ENCODE measurements at places on chromosomes 6 and 20.

DNA sequence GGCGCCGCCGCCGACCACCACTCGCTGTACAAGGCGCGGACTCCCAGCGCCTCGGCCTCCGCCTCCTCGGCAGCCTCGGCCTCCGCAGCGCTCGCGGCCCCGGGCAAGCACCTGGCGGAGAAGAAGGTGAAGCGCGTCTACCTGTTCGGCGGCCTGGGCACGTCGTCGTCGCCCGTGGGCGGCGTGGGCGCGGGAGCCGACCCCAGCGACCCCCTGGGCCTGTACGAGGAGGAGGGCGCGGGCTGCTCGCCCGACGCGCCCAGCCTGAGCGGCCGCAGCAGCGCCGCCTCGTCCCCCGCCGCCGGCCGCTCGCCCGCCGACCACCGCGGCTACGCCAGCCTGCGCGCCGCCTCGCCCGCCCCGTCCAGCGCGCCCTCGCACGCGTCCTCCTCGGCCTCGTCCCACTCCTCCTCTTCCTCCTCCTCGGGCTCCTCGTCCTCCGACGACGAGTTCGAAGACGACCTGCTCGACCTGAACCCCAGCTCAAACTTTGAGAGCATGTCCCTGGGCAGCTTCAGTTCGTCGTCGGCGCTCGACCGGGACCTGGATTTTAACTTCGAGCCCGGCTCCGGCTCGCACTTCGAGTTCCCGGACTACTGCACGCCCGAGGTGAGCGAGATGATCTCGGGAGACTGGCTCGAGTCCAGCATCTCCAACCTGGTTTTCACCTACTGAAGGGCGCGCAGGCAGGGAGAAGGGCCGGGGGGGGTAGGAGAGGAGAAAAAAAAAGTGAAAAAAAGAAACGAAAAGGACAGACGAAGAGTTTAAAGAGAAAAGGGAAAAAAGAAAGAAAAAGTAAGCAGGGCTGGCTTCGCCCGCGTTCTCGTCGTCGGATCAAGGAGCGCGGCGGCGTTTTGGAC, 2.0 kb downstream of the SOX4 start:
- DNase-seq, result peak; percentile 4

DNA sequence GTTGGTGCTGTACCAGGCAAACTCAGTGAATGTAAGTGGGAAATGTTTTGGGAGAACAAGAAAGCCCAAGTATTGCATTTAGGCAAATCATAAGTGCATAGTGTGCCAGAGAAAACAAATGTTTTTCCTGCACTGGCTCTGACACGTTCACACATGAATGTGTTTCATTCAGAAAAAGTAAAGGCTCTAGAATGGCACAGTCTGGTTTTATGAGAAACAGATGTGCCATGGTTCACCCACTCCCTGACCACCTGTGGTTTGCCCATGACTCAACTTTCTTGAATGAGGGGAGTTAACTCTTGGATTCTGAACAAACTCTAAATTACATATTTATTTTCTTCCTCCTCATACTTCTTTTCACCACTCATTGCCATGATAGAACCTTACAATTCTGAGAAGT, 126.9 kb downstream of the KCNQ5 start:
- no peak for DNase-seq

DNA sequence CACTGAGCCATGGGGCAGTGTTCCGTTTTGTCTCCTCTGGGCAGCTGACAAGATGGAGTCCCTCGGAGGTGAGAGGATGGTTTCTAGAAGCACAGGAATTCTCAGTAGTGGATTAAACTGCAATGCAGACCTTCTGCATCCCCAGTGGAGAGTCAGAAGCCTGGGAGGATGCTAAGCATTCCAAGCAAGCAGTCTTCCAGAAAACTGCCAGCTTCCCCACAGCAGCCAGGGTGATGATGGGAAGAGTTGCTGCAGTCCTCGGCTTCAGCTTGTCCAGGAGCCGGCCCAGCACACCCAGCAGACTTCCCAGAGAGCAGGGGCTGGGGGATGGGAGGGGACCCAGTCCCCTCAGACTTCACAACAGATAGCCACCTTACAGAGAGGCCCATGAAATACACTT, 163.6 kb downstream of the LY86 start:
- DNase-seq, result no peak

DNA sequence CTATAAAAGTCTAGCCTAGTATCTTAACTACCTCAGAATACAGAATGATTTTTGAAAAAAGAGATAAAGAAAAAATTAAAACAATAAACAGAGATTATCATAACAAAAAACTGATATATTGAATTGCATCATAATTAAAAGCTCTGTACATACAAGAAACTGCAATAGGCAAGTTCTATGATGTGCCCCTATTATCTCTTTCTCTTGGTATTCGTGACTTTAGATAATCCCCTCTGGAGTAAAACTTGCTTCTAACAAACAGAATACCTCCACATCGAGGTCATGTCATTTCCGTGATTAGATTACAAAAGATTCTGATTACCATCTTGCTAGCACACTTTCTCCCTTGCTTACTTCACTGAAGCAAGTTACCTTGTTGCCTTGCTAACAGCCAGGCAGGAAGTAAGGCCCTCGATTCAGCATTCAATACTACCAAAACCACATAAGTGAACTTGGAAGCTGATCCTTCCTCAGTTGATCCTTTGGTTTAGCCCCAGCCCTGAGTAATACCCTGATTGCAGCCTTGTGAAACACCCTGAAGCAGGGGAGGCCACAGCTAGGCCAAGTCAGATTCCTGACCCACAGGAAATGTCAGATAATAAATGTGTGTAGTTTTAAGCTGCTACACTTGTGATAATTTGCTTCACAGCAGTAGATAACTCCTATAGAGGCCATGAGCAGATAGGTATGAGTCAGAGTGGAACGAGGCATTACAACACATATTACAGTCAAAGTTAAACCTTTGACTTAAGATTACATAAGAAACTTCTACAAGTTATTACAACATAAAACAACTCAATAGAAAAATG, 53.7 kb upstream of the TMX4 start:
- no peak for DNase-seq

- peak; percentile 42 for DNase-seq
Measured at GRCh38 chr6:170087941-170088581, 202.8 kb downstream of the DLL1 start.

DNA sequence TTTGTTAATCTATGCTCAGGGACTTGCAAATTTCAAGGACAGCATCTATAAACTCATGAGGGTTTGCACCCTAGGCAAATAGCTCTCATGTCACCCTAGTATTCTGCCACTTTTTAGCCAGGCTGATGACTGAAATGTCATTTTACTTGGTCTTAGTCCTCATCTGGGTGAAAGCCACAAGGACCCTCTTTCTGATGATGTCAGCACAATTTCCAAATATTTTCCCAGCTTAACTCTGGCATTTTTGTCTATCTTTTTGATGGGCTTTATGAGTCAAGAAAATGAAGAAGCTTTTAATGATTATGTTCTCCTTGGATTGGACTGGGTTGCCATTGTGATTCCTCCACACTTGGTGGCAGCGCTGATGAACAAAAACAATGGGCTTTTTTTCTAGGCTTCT, 420.1 kb upstream of the BTBD3 start:
- peak; percentile 3 for DNase-seq

GRCh38 chr20:51335329-51335841, 207.1 kb downstream of the NFATC2 start:
- no peak for DNase-seq

GRCh38 chr6:107275330-107275865, 160.1 kb upstream of the BEND3 start:
- DNase-seq, result no peak

DNA sequence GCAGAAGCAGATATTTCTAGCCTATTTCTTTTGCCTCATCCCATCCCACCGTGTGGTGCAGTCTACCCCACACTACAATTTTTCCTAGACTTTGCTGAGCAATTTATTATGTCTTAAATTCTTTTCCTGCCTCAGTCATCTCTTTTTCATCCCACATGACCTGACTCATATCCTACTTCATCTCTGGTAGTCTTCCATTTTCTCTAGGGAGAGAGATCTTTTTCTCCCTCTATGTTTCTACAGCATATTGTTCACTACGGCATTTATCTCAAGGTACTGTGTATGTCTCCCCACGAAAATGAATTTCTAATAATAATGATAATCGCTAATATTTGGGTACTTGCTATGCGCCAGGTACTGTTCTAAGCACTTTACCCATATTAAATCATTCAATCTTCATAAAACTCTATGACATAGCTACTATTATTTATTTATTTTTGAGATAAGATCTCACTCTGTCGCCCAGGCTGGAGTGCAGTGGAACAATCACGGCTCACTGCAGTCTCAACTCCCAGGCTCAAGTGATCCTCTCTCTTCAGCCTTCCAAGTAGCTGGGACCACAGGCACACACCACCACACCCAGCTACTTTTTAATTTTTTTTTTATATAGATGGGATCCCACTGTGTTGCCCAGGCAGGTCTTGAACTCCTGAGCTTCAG, 15.6 kb downstream of the PDSS2 start:
- no peak for DNase-seq

GRCh38 chr6:64679416-64679815, 1027.6 kb downstream of the EYS start:
- DNase-seq, result no peak

DNA sequence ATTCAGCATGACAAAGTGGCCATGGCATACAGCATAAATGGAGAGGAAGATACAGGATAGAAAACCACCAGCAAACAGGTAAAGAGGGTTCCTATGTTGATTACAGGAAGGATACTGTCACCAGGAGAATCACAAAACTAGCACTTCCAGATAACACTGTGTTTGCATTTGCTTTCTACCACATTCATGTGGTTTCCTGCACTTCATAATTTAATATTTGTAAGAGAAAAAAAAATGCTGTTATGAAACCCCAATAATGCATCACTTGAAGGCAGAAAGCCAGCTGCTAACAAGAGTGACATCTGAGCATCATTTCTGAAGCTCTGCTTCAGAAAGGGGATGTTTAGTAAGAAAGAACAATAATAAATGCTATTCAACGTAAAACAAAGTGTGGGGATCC, 106.6 kb downstream of the ATXN1 start:
- DNase-seq, result no peak

GRCh38 chr6:72389698-72390097, 232.2 kb upstream of the KCNQ5 start:
- no peak for DNase-seq

DNA sequence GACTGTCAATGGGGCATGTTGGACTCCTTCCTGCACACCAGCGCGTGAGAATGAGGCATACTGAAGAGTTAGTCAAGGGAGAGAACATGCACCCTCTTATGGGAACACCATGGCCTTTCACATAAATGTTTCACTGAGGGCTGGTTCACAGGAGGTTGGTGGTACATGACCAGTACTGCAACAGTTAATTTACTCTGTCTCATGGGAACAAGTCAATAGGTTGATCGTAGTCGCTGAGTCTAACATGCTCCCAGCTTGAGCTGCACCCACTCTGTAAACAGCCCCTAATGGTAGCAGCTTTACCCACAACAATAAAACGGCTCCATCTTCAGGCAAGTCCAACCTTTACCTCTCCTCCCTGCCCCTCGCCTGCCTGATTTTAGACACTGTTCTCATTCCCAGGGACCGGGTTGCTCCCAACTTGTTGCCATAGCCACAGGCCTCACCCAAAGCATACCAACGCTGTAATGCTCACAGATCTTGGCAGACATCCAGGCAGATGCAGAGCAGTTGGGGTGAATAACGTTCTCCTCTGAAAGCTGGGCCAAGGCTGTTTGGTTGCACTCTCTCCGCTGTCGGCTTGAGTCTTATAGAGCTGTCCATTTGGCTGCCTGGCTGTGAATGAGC, 111.3 kb downstream of the LY86 start:
- DNase-seq, result peak; percentile 73

DNA sequence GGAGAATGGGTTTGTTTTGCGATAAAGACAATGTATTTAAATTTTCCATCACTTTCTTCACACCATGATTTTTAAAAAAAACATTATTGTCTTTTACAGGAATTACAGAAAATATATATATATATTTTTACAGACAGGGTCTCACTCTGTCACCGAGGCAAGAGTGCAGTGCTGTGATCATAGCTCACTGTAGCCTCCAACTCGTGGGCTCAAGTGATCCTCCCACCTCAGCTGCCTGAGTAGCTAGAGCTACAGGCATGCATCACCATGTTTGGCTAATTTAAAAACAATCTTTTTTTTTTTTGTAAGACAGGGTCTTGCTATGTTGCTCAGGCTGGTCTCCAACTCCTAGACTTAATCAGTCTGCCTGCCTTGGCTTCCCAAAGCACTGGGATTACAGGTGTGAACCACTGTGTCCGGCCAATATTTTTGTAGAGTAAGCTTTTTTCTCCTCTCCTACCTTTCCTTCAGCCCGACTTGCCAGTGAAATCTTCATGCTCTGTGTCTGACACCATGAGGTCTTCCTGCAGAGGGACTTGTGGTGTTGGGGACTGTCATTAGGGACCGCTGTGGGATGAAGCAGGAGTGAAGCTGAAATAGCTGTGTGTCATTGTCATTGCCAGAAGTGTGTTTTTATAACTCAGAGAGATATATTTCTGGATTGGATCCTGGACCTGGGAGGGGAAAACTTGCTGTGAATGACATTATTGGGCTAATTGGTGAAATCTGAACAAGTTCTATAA, 13.2 kb downstream of the DSP start:
- no peak for DNase-seq

- no peak for DNase-seq
Measured at GRCh38 chr20:53306192-53306805, 287.3 kb downstream of the ZNF217 start.

Measured in Ammon's horn (tissue), 1 donor.